ENCODE measurements at places on chromosomes 16 and 17.

DNA sequence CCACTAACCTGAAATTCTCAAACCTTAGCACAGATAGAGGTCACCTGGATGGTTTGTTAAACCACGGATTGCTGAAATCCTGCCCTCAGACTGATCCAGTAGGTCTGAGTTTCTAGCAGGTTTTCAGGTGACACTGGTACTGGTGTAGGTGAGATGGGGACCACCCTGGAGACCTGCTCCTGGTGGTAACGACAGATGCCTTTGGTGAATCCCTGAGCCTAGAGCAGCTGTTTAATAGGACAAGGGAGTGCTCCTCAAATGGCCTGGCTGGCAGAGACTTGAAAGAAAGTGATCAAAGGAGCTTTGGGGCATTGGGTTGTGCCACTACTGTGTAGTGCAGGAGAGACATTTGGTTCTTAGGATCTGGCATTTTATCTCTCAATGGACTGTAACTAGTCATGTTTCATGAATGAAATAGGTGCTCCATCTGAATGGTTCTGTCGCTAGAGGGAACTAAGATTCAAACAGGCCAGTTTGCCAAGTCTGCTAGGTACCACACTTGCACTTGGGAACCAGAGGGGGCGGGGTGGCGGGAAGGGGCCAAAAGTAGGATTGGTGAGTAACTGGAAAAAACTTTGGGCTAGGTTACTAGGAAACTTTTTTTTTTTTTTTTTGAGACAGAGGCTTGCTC lies 2.9 kb upstream of the IFI35 start:
- no peak for DNase-seq

DNA sequence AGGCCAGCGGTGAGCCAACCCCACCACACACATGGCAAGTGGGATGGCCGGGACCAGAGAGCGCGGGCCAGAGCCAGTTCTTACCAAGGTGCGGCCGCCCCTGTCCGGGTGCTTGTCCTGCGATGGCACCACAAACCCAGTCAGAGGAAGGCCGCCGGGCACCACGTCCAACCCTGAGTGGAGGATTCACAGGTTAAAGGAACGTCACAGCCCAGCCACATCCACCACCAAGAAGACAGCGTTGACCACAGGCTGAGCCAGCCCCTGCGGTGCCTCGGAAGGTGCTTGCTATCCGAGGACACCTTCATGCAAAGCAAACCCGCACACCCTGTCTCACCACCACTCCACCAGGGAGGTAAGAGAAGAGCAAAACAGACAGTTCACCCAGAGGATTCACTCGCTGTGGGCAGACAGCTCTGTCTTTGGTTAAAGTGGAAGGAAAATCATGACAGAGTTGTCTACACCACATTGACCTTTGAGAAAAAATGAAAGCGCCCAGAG lies 15.8 kb downstream of the SLX4 start:
- no peak for DNase-seq

DNA sequence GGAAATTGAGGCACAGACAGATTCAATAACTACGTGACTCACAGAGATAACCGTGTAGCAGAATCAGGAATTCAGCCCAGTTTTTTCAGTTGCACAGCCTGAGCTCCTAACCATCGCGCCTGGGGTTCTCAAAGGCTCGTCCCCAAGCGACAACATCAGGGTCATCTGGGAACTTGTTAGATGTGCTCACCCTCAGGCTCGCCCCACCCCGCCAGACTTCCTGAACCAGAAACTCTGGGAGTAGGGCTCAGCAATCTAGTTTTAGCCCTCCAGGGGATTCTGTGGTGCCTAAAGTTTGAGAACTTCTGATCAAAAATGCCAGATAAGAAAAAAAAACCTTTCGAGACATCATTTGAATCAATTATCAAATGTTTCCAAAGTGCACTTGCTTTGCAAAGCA lies 559.8 kb downstream of the WWOX start:
- no peak for DNase-seq

- no peak for DNase-seq
Measured at GRCh38 chr17:69567130-69567529, 152.6 kb downstream of the MAP2K6 start.

Measured in NCI-H524 treated with DMSO at 0.1 percent for 48 hours (cell line).